ENCODE measurements at places on chromosomes 7 and 10. TPM values are rescaled to one million over a fixed set of nuclear protein-coding genes. Genes with fewer than 3 reads are reported as not detected.

DNA sequence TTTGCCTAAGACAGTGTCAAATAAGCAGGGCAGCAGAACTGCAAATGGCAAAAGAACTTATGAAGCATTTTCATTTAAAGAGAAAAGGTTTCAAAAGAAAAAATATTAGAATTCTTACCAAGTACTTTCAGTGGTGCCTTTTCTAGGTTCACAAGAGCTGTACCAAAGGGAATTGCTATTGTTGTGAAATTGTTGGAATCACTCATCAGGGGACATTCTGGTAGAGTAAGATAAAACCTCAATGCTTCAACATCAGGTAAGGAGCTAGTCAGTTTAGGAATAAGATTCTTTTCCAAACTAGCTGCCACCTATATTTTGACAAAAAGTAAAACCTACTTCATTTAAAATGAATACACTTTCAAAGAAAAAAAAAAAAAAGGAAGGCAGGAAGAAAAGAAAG is 85.0 kb downstream of the HERC4 start:
- no peak for DNase-seq

- no peak for DNase-seq
Measured at GRCh38 chr10:112394475-112394875, 20.6 kb downstream of the ACSL5 start.

DNA sequence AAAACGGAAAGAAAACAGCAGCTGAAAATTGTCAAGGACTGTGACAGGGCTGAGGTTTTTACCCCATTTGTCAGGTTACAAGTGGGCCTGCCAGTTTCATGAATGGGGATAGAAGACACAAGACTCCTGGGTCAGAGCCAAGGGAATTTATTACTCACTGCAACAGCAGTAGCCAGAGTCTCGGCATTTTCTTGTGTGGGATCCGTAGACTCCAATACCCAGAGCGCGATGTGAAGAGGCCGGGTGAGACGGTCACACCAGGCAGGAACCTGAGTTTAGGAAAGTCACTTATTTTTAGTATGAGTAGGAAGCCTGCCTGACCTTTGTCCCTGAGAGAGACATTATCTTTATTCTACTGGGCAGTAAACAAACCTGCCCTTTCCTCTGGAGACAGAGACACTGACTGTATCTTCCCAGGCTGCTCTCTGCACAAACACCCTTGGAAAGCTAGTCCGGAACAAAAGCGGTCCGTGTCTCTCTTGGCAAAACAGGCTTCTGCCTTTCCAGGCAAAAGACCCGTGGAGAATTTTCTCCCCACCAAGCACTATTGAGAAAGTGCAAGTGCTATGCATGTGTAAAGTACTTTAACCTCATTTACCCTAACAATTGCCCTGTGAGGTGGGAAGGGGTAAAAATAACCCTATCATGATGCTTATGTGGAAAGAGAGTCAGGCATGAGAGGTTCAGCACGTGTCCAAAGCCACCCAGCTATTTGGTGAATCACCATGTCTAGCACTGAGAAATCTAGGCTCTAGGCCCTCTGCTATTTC is 58.4 kb downstream of the JCAD start:
- no peak for DNase-seq

GRCh38 chr10:118956802-118957442 is 72.6 kb upstream of the NANOS1 start:
- peak; percentile 69 for DNase-seq

NUTM2D gene
- total RNA-seq = 2.1 TPM

ICA1 gene
- 21.9 TPM for total RNA-seq

All from mesenteric fat pad (tissue), 1 donor.